ENCODE measurements at places on chromosomes 1 and 21.
A peak's percentile ranks its signal among the peaks of the same experiment; 100 is the strongest.

DNA sequence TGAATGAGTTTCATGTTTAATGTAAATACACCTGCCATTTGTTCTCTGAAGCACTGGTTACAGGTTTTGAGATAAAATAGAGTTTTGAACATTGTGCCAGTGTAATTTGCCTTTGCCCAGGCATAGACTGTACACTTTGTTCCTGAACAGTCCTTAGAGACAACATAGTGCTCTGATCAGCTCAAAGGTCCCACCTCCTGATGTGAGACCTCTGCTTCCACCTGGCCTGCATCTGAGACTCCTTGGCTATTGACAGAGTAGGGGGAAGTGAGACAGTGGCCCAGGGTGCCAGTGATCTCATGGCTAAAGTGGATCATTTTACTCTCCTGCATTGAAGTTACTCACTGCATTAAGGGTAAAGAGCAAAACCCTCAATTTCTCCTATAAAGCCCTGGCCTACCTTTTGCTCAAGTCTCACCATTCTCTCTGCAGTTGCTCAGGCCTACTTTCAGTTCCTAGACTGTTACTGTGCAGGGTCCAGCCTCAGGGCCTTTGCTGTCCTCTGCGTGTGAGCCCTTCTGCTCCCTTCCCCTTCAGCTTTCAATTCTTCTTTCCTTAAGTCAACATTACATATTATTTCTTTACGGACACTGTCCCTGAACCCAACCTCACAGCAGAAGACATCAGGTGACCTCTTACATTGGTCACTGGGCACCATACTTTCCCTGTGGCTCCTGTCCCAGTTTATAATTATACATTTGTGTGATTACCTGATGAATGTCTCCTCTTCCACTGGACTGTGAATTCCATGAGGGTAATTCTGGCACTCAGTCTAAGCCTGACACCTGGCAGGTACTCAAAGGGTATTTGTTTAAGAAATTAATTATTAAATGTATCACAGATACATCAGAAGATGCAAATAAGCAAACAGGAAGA, 142.9 kb downstream of the ROR1 start:
- DNase-seq: no peak

GRCh38 chr1:230000493-230001184, 66.4 kb upstream of the GALNT2 start:
- DNase-seq: no peak

GRCh38 chr1:109272831-109273547, 10.0 kb downstream of the PSRC1 start:
- no peak for DNase-seq

DNA sequence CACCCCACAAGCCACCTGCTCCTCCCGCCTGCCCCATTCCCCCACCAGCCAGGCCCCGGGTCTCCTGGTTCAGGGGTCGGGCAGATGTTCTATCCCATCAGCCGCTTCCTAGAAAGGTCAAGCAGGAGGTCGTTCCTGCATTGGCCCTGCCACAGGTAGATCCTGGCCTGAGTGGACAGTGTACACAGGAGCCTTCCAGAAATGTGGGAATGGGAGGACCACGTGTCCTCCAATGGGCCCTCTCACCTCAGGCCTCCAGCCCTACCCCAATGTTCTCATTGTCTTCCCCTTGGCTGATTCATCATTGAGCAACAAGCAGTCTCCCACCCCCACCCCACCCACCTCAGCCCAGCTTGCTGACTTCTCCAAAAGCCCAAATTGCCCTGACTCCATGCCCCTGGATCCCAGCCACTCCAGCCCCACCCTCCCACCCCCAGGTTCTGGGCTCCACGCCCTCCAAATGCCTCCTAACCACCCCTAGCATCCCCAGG, 2.1 kb downstream of the S100A16 start:
- DNase-seq: no peak

DNA sequence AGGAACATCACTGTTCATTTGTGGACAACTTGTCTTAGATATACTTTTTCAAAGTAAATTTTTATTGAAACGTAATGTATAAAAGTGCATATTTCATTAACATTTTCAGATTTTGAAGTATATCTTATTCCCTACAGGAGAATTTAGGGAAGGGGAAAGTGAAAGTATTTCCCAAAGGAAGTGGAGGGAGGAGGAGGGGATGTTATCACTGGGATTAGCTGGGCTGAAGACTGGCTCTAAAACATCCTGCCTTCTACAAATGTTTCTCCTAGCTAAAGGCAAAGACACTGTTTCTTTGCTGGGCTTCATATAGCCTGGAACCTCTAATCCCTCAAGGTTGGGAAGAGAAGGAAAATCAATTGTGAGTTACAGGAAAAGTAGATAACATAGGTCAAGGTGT, 7.1 kb upstream of the ZNF697 start:
- DNase-seq: no peak

GRCh38 chr1:164515231-164515630, 43.8 kb upstream of the PBX1 start:
- DNase-seq: no peak

GRCh38 chr21:45256912-45257672, 30.6 kb downstream of the POFUT2 start:
- DNase-seq: no peak

DNA sequence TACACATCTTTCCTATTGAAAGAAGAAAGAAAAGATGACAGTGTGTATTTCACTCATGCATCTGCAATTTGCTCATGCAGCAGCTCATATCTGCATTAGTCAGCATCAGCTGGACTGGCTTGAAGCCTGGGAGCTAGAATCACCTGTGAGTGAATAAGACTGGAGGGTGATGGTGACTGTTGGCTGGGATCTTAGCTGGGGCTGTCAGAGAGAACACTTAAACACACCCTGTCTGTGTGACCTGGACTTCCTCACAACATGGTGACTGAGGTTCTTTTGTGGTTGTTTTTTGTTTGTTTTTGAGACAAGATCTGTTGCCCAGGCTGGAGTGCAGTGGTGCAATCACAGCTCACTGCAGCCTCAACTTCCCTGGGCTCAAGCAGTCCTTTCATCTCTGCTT, 24.9 kb downstream of the KLHDC7A start:
- DNase-seq: no peak

- no peak for DNase-seq
These were observed 125.2 kb downstream of the ZNF648 start for GRCh38 chr1:181936269-181936668.

DNA sequence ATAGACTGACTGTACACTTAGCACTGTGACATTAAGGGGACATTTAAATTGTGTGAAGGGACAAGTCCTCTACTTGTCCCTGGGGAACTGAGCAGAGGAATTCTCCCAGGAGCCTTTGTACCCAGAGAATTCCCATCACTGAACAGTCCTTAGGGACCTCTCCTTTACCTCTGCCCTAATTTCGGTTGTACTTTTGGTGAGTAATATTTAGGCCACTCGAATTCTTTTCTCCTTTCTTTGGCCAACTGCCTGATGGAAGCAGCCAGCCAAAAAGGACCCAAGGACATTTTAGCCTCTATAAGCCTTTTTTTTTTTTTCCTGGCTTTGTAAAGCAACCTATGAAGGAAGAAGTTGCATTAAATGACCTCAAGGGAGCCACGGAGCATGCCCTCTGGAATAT, 71.5 kb downstream of the NR5A2 start:
- no peak for DNase-seq

- DNase-seq: peak; percentile 37
These were observed 131.7 kb downstream of the BRINP2 start for GRCh38 chr1:177302357-177303044.

DNA sequence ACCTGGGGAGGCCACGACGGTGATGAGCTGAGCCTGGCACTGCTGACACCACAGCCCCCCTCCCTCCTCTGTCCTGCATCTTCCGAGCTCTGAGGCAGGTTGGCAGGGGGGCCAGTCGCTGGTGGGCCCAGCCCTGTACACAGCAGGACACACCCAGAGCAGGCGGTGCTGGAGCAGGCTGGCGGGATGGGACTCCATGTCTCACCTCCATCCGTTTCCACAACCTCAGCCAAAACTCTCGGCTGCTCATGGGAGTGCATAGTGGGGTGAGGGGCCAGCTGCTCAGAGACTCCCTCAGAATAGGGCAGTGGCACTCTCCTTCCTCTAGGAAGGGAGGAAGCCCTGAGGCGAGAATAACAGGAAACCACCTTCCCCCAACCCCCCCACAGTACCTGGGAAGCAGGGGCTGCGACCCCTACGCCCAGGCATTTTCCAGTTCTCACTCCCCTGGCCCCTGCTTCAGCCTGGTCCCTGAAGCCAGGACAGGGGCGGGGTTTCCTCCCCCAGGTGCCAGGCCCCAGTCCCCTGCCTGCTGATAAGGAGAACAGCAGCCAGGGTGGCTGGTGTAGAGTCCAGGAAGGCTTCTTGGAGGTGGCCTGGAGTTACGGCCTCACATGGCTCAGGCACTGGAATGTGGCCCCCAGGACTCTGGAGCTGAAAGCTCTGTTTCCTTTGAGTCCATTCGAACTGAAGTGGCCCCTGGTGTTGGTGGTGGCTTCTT, 3.2 kb upstream of the IBA57 start:
- DNase-seq: no peak

GRCh38 chr1:218686258-218686657, 341.1 kb downstream of the TGFB2 start:
- no peak for DNase-seq

GRCh38 chr1:76268341-76268740, 193.8 kb downstream of the ST6GALNAC3 start:
- no peak for DNase-seq

DNA sequence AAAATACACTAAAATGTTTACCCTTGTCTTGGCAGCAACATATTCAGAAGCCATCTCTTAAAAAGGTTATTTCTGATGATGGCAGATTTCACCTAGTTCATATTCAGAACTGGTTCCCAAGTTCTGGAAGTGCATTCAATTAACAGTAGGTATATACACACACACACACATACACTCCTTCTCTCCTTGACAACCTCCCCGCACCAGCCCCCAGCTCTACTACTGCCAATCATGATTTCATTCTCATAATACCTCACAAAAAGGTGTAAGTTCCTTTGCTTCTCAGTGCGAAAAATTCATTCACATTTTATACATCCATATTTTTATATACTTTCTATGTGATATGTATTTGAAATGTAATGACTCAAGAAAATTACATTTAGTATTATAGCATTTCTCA, 228.1 kb upstream of the ST6GALNAC5 start:
- DNase-seq: no peak

GRCh38 chr1:194807530-194808220, 1621.3 kb upstream of the B3GALT2 start:
- DNase-seq: no peak

- no peak for DNase-seq
These were observed 15.4 kb downstream of the DHRS3 start for GRCh38 chr1:12602659-12603024.

GRCh38 chr1:208237241-208237640, 6.9 kb downstream of the PLXNA2 start:
- DNase-seq: no peak

DNA sequence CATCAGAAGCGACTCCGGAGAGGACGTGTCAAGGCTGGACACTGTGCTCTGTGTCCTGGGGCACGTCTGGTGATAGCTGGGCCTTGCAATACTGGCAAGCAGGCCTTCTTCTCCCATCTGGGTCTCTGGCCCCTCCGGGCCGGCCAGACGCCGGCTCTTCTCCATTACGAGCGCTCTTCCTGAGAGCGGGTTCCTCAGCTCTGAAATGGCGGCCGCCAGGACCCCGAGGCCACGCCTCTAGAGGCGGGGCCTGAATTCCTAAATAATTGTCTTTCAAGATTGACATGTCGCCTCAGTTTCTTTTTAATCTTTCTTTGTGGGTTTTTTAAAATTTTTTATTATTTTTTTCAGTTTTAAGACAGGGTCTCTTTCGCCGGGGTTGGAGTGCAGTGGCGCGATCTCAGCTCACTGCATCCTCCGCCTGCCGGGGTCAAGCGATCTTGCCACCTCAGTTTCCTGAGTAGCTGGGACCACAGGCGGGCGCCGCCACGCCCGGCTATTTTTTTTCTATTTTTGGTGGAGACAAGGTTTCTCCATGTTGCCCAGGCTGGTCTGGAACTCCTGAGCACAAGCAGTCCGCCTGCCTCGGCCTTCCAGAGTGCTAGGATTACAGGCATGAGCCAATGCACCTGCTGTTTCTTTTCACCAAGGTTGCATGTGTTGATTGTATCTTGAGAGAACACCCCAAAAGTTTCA, 9.2 kb downstream of the RNF2 start:
- DNase-seq: no peak

GRCh38 chr1:109567877-109568672, 19.7 kb downstream of the GNAI3 start:
- no peak for DNase-seq

GRCh38 chr1:231357831-231358354, 19.8 kb downstream of the SPRTN start:
- peak; percentile 73 for DNase-seq

GRCh38 chr1:234216116-234216703, 157.0 kb upstream of the COA6 start:
- DNase-seq: no peak

DNA sequence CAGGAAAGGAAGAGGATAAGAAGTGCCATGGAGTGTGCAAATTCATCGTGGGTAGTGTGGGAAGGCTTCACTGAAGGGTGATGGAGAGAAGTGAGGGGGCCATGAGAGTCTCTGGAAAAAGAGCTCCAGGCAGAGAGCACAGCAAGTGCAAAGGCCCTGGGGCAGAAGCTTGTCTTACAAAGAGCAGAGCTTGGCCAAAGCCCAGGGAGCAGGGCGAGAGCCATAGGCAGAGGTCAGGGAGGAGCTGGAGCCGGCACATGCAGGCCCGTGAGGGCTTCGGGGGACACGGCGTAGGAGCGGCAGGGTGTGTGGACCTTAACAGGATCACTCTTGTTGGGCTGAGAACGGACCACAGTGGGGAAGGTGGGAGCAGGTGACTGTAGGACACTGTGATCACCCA, 83.7 kb upstream of the EDN2 start:
- DNase-seq: no peak

- no peak for DNase-seq
These were observed 7.3 kb downstream of the EDEM3 start for GRCh38 chr1:184747089-184747955.

Measured in midbrain (tissue), 1 donor.